ENCODE measurements at places on chromosomes 3 and 15.

- DNase-seq = no peak
Measured at GRCh38 chr15:51180534-51180933, 85.8 kb upstream of the TNFAIP8L3 start.

DNA sequence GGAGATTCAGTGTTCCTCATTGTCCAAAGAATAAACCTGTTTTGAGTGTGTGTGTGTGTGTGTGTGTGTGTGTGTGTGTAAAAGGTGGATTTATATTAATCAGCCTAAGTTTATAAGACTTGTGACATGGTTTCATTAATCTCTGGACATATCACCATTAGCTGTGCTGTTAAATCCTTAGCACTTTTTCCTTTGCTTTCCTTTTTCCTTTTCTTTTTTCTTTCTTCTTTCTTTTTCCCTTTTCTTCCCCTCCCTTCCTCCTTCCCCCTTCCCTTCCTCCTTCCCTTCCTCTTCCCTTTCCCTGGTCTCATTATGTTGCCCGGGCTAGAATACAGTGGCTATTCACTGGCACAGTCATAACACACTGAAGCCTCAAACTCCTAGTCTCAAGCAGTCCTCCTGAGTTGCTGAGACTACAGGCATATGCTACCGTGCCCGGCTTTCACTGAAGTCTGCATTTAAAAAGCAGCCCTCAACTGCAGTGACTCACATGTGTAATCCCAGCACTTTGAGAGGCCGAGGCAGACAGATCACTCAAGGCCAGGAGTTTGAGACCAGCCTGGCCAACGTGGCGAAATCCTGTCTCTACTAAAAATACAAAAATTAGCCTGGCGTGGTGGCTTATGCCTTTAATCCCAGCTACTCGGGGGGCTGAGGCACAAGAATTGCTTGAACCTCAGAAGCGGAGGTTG lies 28.6 kb upstream of the ITPKA start:
- no peak for DNase-seq

- peak; percentile 25 for DNase-seq
Measured at GRCh38 chr3:178436773-178437172, 99.5 kb upstream of the KCNMB2 start.

GRCh38 chr3:109057056-109057455 lies 60.9 kb downstream of the MORC1 start:
- no peak for DNase-seq

DNA sequence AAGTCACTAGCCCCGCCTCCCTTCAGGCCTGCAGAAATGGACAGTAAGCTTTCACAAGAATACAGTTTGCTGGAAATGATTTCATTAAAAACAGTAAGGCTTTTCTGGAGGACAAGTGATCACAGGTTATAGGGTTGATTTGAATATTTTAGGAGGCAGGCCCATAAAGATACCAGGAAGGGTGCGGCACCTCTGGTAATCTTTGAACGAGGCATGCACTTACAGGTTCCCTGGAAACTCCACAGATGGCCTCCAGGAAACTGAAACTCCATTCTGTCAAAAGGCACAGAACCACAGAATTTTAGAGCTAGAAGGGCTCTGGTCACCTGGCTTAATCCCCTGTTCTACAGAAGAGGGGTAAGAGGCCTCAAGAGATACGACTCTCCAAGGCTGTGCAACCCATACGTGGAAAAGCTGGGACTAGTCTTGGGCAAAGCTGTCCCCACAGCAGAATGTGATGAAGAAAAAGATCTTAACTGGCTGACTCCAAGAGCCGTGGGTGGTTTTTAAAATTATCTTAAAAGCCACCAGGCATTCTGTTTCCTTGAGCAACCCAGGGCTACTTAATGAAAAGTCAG lies 1.2 kb downstream of the STARD5 start:
- no peak for DNase-seq

DNA sequence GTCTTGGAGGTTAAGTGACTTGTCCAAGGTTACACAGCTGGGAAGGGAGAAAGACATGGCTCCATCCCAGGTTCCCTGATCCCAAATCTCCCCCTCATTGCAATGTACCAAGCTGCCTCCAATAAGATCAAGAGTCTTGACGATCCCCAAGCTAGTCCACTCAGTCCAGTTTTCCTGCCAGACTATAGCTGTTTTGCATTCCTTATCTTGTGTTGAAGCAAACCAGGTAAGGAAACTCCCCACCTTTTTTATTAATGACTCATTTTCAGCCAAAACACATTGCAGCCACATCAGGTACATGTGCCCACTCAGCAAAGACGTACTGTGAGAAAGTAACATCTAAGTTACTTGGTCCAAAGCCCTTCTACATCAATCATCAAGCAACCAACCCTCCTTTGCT lies 41.9 kb downstream of the LIPC start:
- DNase-seq = peak; percentile 74

DNA sequence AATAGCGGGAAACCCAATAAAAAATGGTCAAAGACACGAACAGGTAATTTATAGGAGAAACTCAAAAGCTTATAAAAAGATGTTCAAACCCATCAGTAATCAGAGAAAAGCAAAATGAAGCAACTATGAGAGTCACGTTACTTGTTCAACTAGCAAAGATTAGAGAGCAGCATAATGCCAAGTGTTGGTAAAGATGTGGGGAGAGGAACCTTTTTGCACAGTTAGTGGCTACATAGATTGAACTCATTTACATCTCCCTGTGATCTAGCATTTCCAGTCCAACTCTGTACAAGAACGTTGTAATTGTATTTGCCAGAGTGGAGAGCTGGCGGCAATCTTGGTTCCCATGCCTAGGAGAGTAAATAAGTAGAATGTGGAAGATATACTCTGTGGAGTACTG lies 15.2 kb downstream of the CCR1 start:
- no peak for DNase-seq

- no peak for DNase-seq
Measured at GRCh38 chr15:59814409-59814808, 125.3 kb upstream of the BNIP2 start.

DNA sequence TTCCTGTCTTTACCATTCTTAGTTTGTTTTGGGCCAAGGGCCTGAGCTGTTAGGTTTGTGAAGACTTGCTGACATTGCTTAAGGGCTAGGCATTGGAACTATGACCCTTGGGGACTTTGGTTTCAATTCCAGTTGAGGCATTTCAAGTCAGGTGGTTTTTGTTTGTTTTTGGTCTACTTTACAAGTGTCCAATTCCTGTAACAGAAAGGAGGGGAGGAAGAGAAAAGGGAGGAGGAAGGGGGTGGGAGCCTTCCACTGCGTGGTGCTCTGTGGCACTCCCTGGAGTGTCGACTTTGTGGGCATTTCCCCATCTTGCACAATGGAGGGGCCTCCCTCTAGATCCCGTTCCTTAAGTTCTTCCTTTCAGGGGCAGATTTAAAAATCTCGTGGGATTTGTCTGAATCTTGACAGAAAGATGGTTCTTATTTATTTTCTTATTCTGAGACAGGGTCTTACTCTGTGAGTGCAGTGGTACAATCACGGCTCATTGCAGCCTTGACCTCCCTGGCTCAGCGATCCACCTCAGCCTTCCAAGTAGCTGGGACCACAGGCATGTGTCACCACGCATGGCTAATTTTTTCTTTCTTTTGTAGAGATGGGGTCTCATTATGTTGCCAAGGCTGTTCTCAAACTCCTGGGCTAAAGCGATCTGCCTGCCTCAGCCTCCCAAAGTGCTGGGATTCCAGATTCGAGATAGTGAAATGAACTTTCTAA lies 59.5 kb upstream of the RYK start:
- no peak for DNase-seq

GRCh38 chr3:52831500-52832301 lies 1.2 kb upstream of the ITIH4 start:
- peak; percentile 89 for DNase-seq

- DNase-seq = no peak
Measured at GRCh38 chr3:178785961-178786360, 249.7 kb downstream of the KCNMB2 start.

DNA sequence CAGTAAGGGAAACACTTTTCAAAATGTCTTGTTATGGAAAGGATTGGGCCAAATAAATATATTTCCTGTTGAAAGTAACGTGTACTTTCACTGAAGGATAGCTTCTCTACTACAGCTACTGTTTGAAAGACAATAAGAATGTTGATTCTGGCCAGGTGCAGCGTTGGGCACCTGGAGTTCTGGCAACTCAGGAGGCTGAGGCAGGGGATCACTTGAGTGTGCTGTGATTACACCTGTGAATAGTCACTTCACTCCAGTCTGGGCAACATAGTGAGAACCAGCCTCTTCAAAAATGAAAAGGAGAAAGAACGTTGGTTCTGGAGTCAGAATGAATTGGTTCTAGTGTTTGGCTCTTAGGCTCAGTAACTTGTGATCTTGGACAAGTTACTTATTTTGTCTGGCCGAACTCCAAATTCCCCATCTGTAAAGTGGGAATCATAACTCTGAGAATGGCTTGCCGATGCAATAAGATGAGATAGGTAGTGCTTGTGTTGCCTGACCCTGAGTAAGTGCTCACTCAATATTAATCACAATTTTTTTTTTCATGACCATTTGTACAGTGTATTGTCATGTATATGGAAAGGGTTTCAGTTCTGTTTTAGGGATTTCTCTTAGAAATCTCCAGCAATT lies 310.8 kb downstream of the PTPRG start:
- no peak for DNase-seq

GRCh38 chr15:70559265-70560239 lies 203.8 kb downstream of the UACA start:
- peak; percentile 45 for DNase-seq

DNA sequence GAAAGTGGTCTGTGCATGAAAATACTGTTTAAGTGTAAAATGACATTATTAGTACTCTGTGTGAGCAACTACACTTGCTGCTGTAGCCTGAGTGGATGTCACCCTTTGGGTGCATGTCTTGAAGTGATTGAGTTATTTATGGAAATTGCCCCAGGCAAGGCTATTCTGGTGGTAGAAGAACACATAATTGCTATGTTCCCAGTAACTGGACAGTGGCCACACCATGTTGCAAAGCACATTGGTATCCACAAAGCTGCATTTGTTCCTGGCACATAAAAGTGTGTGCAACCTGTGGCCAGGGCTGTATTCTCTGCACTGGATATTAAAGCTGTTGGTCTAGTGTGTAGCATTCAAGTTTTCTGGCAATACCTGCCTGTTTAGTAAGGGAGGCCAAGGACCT lies 23.8 kb downstream of the MTMR14 start:
- no peak for DNase-seq

GRCh38 chr3:186783731-186784515 lies 546 bp downstream of the EIF4A2 start:
- DNase-seq = peak; percentile 62

DNA sequence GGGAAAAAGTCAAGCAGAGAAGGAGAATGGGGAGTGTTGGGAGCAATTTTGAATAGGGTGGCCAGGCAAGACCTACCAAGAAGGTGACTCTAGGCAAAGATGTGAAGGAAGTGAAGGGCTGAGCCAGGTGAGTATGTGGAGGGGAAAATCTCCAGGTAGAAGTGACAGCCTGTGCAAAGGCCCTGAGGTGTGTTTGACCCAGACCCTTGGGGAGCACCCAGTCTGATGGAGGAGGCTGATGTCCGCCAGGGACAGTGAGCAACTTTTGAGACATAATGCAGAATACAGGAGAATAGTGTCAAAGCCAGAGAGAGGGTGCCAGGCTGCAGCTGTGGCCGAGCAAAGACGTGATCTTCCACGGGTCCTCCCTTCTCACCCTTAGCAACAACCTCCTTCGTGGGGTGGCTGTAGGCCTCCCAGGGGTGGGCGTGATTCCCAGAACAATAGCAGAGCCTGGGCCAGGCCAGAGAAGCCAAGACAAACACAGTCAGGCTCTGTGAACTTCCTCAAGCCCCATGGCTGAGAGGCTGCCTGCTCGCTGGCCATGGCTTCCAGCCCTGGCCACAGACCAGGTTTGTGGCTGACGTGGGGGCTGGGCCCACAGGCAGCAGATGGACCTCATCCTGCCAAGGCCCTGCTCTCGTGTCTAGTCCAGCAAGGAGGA lies 58.1 kb downstream of the SLC6A6 start:
- DNase-seq = peak; percentile 82

DNA sequence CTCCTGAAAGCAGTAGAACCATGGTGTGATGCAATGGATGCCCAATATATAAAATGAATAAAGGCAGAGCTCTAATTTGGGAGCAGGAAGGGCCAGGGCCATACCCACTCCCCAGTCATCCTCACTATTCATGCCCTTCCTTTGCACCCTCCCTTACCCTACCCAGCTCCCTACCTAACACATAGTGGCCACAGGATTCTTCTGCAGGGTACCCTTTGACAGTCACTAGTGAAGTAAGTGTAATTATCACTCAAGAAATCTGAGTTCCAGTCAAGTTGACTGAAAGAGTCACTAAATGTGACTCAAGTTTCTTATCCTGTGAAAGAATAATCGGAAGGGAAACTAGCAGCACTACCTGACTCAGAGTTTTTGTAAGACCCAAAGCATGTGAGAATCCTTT lies 69.2 kb downstream of the RASA2 start:
- DNase-seq = peak; percentile 47

DNA sequence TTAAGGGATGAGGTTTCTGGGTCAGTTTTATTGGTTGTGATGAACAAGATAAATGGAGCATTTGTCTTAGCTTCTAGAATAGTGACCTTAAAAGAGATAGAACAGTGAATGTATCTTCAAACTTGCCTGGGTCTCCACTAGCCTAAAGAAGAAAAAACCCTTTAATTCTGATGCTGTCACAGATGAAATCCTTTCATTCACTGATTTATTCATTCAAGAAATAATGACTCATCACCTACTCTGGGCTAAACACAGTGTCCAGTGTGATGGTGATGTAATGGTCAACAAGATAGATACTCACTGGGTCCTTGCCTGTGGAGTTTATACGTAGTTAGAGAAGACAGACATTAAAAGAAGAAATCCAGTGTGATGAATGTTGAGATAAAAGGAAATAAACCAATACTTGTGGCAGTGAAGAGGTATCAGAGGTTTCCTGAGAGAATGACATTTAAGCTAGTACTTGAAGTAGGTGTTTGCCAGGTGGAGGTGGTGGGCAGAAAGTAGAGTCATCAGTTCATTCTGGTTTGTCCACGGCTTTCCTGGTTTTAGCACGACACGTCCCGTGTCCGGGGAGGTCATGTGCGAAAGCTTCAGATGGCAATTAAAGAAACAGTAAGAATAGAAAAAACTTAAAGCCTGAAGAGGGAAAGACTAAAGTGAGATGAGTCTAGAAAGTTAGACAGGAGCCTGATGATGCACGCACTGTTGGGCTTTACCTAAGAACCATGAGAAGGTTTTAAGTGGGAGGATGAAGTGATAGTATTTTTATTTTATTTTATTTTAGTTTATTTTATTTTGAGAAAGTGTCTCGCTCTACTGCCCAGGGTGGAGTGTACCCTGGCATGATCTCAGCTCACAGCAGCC lies 18.5 kb downstream of the PAK2 start:
- DNase-seq = peak; percentile 75

- DNase-seq = peak; percentile 93
Measured at GRCh38 chr3:123749711-123750110, 134.4 kb downstream of the MYLK start.

Data from EL (cell line).